ENCODE measurements at places on chromosomes 5 and 9.

DNA sequence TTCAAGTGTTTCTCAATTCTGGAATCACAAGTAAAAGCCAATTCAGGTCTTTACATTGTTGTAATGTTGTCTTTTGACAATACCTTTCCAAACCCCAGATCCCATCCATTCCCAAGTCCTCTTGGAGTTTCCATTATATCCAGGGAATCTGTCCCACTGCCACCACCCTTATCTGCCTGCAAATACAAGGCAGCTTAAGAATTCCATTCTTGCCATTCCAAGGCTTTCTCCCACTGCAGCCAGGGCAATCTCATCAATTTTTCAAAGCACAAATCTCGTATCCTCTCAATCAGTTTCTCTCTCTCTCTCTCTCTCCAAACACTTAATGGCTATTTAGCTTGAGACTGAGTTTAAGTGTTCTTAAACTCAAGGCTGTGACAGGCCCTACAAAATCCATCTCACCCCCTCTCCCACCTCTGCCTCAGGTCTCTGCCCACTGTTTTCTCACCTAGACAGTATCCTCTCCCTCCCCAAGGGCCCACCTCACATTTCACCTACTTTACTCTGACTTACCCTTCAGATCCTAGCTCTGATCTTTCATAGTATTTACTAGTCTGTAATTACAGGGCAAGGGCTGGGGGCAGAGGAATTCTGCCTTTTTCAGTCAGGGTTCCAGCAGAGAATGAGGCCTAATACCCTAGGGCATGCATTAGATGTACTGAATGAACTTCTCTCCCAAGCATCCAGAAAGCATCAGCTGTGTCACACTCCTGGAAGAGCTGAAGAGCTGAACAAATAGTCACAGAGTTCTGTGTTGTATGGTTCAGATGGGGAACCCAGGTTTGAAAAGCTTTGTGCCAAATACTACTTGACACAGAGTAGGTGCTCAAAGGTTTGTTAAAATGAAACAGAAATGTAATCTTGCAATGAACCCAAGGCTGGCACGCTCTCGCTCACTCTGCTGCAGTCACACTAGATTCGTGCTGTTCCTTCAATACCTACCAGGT is 46.0 kb downstream of the RAPGEF1 start:
- no peak for DNase-seq

- no peak for DNase-seq
Measured at GRCh38 chr9:108612513-108612912, 243.3 kb downstream of the ACTL7B start.

- DNase-seq, result peak; percentile 10
Measured at GRCh38 chr9:85900504-85901201, 40.3 kb upstream of the NAA35 start.

GRCh38 chr5:178291969-178292825 is 59.6 kb upstream of the PHYKPL start:
- DNase-seq, result no peak

GRCh38 chr9:91681461-91682305 is 258.1 kb upstream of the NFIL3 start:
- DNase-seq, result peak; percentile 78

GRCh38 chr9:18255158-18255629 is 218.8 kb upstream of the ADAMTSL1 start:
- peak; percentile 47 for DNase-seq

DNA sequence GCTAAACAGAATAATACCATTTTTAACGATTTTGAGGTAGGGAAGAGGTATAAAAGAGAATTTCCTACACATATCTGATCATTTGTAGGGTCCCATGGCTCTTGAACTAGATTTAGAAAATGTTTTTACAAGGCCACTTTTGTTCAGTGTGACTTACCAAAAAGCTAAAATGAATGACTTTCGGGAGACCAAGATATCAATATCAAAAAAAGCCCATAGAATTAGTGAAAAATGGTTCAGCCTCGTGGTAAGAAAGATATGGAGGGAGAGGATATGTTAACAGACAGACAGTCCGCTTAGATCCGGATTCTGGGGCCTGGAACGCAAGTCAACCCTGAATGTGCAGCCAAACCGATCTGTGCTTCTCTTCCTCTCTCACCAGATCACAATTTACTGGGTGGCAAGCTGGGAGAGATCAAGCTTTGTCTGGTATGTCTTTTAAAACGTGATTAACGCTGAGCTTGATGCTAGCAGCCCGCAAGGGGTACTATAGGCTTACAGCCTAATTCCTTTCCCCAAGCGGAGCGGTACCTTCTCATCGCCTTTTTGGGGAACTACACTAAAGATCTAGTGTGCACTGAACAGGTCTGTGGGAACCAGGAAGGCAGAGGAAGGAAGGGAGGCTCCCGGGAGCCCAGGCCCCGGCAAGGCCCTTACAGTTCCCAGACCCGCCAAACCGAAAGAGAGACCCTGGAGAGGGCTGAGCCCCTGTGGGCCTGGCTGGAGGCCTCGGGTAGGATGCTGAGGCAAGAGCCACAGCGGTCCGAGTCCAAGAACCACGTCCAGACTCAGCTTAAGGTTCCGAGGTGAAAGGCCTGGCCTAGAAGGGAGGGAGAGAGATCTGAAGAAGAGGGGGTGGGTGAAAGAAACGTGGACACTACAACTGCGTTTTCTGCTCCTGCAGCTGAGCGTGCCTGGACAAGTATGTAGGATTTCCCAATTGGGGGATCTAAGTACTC is 2.9 kb downstream of the NR2F1-AS1 start:
- no peak for DNase-seq

DNA sequence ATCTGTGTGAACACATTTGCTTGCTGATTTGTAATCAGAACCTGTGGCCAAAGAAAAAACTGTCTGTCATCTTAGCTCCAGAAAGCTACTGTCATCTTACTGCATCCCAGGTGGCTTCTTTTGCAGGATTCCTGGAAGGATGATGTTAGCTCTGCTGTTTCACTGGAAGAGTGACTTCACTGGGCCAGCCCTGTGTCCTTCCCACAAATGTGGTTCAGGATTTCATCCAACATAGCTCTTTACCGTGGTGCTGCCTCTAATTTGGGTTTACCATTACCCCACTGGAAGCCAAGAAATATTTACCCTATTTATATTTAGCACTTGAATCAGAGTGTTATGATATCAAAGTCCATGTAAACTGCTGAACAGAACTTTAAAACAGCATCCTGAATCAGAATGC is 501.0 kb downstream of the GADD45G start:
- no peak for DNase-seq

DNA sequence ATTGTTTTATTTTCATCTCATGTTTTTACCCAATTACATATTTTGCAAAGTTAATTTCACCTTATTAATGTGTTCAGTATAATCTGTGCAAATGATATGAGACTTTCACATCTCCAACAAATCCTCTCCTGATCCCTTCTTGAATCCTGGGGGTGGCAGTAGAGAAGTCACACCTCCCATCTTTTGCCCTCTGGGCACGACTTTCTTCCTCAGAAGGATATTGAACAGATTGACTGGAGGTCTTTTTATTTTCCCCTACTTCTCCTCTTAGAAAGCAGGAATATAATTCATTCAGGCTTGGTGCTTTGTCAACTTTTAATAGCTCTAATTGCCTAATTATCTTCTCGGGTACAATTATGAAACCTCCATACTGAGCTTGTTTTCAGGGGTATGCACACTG is 1037.1 kb upstream of the NUDT12 start:
- no peak for DNase-seq

DNA sequence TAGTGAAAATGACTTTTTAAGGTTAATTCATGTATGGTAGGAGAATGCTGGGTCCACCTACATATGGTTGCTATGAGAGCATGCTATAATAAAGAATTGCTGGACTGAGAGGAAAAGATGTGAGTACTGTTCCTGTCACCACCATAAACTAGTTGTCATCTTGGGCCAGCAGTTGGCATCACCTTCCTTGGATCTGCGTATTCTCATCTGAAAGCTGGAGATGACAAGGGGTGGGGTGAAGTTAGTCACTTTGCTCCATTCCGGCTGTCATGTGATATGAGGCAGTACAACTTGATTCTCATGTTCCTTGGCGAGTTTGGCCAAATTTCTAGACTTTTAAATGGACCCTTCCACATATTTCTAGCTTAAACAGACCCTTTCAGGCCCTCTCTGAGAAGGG is 33.3 kb downstream of the PIP5K1B start:
- no peak for DNase-seq

GRCh38 chr5:110807169-110807568 is 68.4 kb downstream of the SLC25A46 start:
- DNase-seq, result no peak

GRCh38 chr9:122205176-122205575 is 23.6 kb downstream of the LHX6 start:
- no peak for DNase-seq

- no peak for DNase-seq
Measured at GRCh38 chr5:137312011-137312410, 187.1 kb downstream of the SPOCK1 start.

DNA sequence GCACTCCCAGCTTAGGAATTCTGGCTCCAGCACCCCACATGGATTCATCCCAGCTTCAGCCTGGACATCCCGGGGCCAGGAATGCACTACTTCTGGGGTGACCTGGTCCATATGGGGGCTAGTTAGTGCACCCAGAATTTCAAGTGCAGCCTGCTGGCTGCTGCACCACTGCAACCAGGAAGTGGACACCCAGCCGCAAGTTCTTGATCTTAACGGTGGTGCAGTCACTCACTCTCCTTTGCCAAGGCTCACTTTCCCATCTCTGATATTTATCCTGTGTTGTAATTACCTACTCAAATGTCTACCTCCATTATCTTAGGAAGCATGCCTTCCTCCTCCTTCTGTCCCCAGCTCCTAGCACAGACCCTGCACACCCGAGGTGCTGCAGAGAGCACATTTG is 26.2 kb upstream of the RAB14 start:
- DNase-seq, result no peak

DNA sequence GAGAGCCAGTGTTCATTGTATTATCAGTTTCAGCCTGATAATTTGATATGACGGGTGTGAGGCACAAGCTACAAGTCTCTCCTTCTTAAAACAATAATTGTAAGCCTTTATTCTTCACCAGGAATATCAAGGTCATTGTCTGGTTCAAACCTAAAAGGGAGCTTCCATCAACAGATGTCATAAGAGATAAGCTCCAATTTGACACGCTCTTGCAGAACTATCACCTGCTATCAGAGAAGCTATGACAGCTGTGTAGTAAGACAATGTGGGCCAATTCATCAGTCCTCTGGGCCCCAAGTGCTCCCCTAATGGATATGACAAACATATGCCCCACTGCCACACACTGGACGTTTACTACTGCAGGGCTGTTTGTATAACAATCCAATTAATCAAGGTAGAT is 1010.2 kb upstream of the DMAC1 start:
- no peak for DNase-seq

DNA sequence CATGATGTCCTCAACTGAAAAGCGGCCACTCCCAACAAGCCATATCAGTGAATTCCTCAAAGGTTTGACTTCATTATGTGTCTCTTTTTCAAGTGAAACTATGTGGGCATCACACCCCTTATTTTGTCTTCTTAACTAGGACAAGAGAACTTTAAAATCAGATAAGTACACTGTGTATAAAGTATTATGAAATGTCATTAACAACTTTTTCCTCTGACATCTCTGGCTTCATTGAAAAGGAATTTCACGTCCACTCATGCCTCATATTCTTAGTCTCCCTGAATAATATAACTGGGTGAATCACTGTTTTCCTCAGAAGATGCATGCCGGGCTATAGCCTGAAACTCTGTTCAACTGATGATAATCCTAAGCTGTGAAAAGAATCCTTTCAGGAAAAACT is 415.8 kb downstream of the ACTL7B start:
- no peak for DNase-seq

GRCh38 chr9:121744687-121745395 is 93.4 kb downstream of the DAB2IP start:
- no peak for DNase-seq

DNA sequence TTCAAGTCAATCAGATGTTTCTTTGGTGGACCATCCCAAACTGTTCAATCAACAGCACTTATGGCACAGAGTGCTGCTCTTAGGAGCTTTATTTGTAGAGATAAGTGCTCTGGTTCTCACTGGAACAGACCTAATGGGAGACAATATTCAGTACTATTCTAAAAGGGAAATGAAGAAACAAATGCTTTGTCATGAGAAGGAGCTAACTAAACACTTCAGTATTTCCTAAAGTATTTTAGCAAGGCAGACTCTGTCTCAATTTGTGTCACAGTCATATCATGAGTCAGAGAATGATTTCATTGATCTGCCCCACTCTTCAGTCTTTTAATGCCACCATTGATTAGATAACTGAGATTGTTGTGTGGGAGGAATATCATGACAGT is 175.3 kb downstream of the SLF1 start:
- DNase-seq, result no peak

GRCh38 chr9:129944506-129945116 is 98.4 kb downstream of the FNBP1 start:
- no peak for DNase-seq
